Mucosa of descending colon (tissue), 3 donors: ENCODE measurements at places on chromosomes 4 and X. TPM values are rescaled to one million over a fixed set of nuclear protein-coding genes. Genes with fewer than 3 reads are reported as not detected.

USP17L11 gene
- total RNA-seq: not detected

MAGEB5 gene
- not detected for total RNA-seq

TENM3 gene
- 0.58 TPM for total RNA-seq

NPY2R gene
- total RNA-seq: 0.51 TPM

HPGDS gene
- 5.4 TPM for total RNA-seq

CC2D2A gene
- total RNA-seq: 39.1 TPM

RHOXF2 gene
- not detected for total RNA-seq

EDNRA gene
- 0.72 TPM for total RNA-seq

C4orf36 gene
- 0.67 TPM for total RNA-seq

GASK1B gene
- 10.3 TPM for total RNA-seq

GAGE12H gene
- total RNA-seq: not detected

ZNF827 gene
- 21.9 TPM for total RNA-seq

SPANXB1 gene
- not detected for total RNA-seq

TRIM60 gene
- not detected for total RNA-seq

POU4F2 gene
- not detected for total RNA-seq

S100P gene
- 70.4 TPM for total RNA-seq

KIAA1210 gene
- total RNA-seq: not detected

MTM1 gene
- 42.2 TPM for total RNA-seq

GYG2 gene
- 3.7 TPM for total RNA-seq

MAGEE1 gene
- total RNA-seq: 0.77 TPM

TNIP3 gene
- total RNA-seq: 2.0 TPM

FATE1 gene
- not detected for total RNA-seq

UGT2B7 gene
- total RNA-seq: 6.0 TPM

NUDT10 gene
- 2.9 TPM for total RNA-seq

VEGFD gene
- 1.6 TPM for total RNA-seq

USP11 gene
- 27.7 TPM for total RNA-seq

P2RY8 gene
- 2.0 TPM for total RNA-seq

XKRX gene
- 0.73 TPM for total RNA-seq

RBM47 gene
- 309 TPM for total RNA-seq

MMRN1 gene
- total RNA-seq: 8.8 TPM

ZCCHC13 gene
- total RNA-seq: not detected

ZNF280C gene
- 2.3 TPM for total RNA-seq

ZMAT1 gene
- total RNA-seq: 3.6 TPM

NEUROG2 gene
- total RNA-seq: not detected

BEX3 gene
- 35.6 TPM for total RNA-seq

MAGEA1 gene
- not detected for total RNA-seq

TIGD2 gene
- 4.8 TPM for total RNA-seq

LEF1 gene
- 2.2 TPM for total RNA-seq

YIPF7 gene
- not detected for total RNA-seq

TMSB15A gene
- total RNA-seq: not detected

TCP11X2 gene
- not detected for total RNA-seq

TLR10 gene
- 0.25 TPM for total RNA-seq

TBX22 gene
- total RNA-seq: not detected

RAB33A gene
- total RNA-seq: 0.47 TPM

MAGEA11 gene
- not detected for total RNA-seq

BMPR1B gene
- total RNA-seq: 3.3 TPM

HTR2C gene
- not detected for total RNA-seq

ATP2B3 gene
- total RNA-seq: not detected

WDR17 gene
- total RNA-seq: 2.4 TPM

ARX gene
- 1.0 TPM for total RNA-seq

PNMA5 gene
- not detected for total RNA-seq

PPP4R3C gene
- total RNA-seq: not detected

CITED1 gene
- 0.70 TPM for total RNA-seq

GPR119 gene
- total RNA-seq: 0.29 TPM
